ENCODE measurements at places on chromosomes 7 and 10.

DNA sequence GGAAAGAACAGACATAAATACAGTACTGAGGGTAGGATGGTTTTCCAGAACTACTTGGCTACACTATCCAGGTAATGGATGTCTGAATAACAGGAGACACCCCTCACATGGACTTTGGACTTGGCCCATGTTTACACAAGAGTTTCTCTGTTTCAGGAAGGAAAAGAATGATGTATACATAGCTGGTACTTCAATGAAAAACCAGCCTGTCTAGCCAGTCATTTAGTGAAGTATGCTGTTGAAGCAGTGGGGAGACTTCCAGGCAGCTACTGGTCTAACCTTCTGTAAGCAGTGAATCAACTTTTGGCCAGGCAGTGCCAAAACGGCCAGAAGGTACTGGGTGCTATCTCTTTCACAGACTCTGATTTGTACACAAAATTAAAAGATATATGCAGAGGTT is 135.0 kb downstream of the MBL2 start:
- no peak for DNase-seq

- no peak for DNase-seq
Measured at GRCh38 chr10:49331431-49331830, 32.5 kb downstream of the C10orf71 start.

DNA sequence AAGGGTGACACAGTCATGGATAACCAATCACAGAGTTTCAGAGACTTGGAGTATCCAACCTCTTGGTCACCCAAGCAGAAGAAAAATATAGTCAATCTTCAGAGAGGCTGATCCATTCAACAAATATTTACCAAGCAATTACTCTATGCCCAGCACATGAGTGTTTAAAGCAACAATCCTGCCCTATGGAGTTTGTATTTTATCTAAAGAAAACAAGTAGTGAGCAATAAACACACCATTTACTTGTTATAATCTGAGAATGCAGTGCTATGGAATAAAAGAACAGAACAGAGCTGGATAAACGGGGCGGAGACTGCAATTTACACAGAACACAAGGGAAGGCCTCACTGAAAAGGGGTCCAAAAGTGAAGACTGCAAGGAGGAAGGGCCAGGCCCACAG is 63.8 kb downstream of the GRB10 start:
- DNase-seq = no peak

DNA sequence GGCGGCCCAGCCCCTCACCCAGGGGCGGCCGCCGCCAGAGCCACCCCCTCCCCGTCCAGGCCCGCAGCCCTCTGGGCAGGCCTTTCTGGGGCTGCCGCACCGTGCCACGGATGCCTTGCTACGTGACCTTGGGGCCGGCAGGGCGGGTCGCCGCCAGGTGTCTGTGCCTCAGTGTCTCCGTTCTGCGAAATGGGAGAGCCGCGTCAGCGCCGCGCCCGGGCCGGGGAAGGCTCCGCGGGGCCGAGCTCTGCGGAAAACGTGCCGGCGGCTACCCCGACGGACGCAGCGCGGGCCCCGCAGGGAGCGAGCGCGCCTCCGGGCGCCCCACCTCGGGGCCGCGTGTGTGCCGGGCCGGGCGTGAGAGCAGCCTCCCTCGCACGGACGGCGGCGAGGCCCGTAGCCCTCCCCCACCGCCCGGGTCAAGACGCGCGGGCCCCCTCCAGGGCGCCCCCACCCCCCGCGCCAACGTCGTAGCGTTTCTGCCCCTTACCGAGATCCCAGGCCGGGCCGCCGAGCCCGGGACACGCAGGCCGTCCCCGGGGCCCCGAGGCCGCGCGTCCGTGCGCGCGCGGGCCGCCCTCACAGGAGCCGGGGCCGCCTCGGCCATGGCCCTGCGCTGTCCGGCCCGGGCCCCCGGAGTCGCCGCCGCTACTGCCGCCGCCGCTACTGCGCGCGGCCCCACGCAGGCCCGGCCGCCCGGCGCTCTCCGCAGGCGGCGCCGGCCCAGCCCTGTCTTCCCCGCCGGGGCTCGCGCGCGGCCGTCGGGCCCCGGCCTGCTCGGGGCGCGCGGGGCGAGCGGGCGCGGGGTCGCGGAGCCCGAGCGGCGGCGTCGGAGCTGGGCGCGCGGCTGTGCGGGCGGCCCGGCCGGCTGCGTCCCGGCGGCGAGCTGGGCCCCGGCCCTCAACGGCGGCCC is 1.1 kb downstream of the ZNF777 start:
- no peak for DNase-seq

- no peak for DNase-seq
Measured at GRCh38 chr10:16545116-16545736, 23.5 kb upstream of the C1QL3 start.

GRCh38 chr7:80459776-80460510 is 51.9 kb downstream of the GNAT3 start:
- no peak for DNase-seq

- peak; percentile 78 for DNase-seq
Measured at GRCh38 chr10:69048103-69048502, 39.8 kb upstream of the SRGN start.

GRCh38 chr10:99748823-99749451 is 16.9 kb downstream of the CUTC start:
- DNase-seq = no peak

- no peak for DNase-seq
Measured at GRCh38 chr10:106982268-106982667, 182.2 kb downstream of the SORCS1 start.

GRCh38 chr10:114379631-114380041 is 24.7 kb downstream of the AFAP1L2 start:
- DNase-seq = no peak

GRCh38 chr10:6014241-6014761 is 37.0 kb upstream of the IL15RA start:
- DNase-seq = no peak

DNA sequence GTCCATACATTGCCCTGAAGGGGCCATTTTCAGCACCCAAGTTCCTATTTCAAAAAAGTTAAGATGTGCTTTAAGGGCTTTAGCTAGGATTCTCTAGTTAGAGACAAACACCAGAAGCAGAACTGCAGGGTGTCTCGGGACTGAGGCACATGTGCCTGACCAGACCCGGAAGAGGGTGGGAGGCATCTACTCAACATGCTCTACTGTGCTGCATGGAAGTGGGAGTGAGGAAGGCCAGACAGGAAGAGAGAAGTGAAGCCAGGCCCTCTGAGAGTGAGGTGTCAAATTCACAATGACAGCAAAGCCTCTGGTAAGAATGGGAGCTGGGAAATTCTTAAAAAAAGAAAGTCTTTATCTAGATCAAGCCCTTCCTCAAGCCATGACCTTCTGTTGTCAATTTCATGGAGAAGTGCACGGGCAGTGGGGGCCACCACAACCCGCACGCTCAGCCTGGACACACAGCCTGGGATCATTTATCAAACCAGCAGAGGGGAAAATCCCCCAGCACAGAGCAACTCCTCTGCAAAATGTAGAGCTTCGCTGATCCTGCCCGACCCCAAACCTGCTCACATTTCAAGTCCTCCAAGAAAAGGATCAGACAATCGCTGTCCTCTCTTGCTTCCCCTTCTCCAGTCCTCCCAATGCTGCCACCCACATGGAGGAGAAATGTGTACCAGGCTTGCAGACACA is 38.7 kb downstream of the PLXNA4 start:
- no peak for DNase-seq

GRCh38 chr10:132707776-132708171 is 78.2 kb downstream of the NKX6-2 start:
- DNase-seq = peak; percentile 43

DNA sequence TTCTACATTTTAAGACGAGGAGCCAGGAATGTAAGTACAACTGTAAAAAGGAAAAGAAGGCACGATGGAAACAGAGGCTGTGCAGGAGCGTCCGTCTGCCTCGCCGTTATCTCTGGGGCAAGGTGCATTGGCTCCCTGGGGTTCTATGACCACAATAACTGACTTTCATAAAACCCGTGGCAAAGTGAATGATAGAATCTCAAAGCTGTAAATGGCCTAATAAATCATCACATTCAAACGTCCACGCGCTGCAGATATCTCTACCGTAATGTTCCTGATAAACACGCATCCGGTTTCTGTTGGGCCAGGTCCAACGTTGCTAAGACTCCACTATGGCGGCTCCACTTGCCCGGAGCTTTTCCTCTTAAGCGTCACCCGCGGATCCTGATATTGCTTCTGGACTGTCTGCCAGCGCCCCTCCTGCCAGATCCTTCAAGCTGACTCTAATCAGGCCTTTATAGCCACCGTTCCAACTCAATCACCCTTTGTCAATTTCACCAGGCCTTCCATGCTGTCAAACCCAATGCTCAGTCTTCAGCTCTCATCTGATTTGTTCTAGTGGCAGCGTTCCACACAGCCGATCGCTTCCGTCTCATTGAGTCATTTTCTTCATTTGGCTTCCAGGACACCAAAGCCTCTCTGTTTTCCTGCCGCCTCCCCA is 265.6 kb upstream of the FOXK1 start:
- no peak for DNase-seq

- DNase-seq = no peak
Measured at GRCh38 chr10:65911151-65911835, 1014.5 kb upstream of the LRRTM3 start.

- peak; percentile 76 for DNase-seq
Measured at GRCh38 chr7:151851782-151852181, 25.1 kb downstream of the PRKAG2 start.

DNA sequence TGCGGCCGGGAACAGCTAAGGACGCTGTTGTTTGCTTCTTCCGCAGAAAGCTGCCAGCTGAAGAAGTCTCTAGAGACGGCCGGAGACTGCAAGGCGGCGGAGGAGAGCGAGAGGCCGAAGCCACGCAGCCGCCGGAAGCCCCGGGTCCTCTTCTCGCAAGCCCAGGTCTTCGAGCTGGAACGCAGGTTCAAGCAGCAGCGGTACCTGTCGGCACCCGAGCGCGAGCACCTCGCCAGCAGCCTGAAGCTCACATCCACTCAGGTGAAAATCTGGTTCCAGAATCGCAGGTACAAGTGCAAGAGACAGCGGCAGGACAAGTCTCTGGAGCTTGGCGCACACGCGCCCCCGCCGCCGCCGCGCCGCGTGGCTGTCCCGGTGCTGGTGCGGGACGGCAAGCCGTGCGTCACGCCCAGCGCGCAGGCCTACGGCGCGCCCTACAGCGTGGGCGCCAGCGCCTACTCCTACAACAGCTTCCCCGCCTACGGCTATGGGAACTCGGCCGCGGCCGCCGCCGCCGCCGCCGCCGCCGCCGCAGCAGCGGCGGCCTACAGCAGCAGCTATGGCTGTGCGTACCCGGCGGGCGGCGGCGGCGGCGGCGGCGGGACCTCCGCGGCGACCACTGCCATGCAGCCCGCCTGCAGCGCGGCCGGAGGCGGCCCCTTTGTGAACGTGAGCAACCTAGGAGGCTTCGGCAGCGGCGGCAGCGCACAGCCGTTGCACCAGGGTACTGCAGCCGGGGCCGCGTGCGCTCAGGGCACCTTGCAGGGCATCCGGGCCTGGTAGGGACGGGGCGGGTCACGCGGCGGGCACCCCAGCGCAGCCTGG is 2.4 kb downstream of the NKX2-3 start:
- DNase-seq = no peak

DNA sequence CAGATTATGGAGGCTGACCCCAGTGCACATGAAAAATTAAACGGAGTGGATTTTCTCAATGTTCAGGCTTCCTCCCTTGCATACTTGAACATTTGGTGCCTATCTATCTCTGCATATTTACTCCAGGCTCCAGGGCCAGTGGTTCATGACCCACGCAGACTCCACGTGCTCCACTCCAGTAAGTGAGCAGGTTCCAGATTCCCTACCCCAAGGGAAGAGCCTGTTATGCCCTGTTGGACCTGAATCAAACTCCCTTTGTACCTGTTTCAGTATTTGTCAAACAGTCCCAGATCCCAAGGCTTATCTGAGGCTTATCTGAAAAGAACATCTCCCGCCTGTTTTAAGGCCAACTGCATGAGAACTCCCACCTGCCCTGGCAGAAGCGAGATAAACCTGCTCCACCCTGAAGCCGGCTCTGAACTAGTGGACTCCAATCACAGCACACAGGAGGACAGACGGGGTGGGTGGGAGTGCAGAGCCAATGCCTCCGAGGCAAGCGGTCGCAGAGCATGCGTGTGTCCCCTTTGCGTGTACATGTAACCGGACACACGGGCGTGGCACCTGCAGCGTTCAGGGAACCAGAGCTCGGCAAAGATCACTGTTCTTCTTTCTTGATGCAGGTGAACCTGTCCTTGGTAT is 2.3 kb upstream of the FUOM start:
- no peak for DNase-seq

DNA sequence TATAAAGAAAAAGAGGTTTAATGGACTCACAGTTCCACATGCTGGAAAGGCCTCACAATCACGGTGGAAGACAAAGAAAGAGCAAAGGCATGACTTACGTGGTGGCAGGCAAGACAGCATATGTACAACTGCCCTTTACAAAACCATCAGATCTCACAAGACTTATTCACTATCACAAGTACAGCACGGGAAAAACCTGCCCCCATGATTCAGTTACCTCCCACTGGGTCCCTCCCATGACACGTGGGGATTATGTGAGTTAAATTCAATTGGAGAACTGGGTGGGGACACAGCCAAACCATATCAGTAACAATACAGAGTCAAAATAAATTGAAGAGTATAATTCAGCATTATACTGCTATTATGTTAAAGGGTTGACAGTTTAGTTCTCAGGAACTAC is 37.8 kb downstream of the RNLS start:
- DNase-seq = no peak

- no peak for DNase-seq
Measured at GRCh38 chr10:89043052-89043451, 52.5 kb downstream of the FAS start.

- DNase-seq = no peak
Measured at GRCh38 chr7:12929476-12930140, 242.2 kb downstream of the ARL4A start.

- DNase-seq = no peak
Measured at GRCh38 chr10:33143160-33143728, 185.2 kb upstream of the ITGB1 start.

- DNase-seq = no peak
Measured at GRCh38 chr7:127872122-127872521, 159.1 kb downstream of the LRRC4 start.

DNA sequence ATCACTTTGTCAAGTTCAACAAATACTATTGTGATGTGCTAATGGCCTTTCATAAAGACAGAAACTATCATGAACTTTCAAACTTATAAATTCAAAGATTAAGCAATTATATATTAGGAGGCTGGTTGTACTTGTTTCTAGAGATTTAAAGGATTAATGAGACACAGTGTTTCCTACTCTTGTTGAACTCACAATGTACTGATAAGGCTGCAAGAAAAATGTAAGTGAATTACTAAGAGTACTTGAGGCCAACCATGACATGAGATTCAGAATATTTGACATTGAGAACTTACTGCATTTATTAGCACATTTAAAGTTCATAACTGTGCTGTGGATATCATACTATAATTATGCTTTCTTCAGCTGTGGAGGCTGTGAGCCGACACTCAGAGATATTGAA is 1210.5 kb upstream of the SORCS1 start:
- DNase-seq = no peak

GRCh38 chr10:131475043-131475442 is 163.5 kb upstream of the TCERG1L start:
- DNase-seq = no peak

DNA sequence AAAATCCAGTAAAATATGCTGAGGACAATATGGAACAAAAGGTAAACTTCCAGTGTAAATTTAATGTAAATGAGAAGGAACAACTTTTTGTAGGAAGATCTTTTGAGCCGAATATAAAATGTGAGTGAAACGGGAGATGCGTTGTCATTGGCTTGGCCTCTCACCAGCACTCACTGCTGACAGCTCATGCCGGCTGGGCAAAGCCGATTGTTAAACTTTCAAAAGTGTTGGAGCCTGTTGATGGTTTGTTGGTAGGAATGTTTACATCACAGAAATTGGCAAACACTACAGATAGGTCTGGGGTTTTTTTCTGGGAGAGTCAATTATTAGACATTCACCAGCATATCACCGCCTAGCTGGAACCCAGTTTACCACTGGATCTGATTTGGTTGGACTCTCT is 6.1 kb downstream of the PSTK start:
- no peak for DNase-seq

GRCh38 chr10:130038611-130039109 is 72.0 kb downstream of the C10orf143 start:
- DNase-seq = no peak

Measured in lower lobe of right lung (tissue), 2 donors.